Smooth muscle cell of the brain vasculature (primary cell): ENCODE measurements at places on chromosomes 5 and 9.

DNA sequence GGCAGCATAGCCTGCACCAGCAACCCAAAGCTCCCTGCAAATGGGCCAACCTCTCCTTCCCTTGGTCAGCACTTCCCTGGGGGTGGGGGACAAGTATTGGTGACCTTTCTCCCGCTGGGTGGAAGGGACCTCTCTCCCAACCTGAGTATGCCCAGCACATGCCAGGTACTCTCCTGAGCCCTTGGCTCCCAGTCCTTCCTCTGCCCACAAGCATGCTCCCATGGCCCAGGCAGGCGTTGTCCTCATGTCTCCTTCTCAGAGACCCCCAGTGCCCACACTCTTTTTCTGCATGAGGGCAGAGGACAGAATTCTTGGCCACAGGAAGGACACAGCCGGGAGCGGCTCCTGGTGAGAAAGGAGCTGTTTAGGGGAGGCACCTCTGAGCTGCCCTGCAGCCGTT lies 60.3 kb downstream of the PHF2 start:
- DNase-seq = no peak

DNA sequence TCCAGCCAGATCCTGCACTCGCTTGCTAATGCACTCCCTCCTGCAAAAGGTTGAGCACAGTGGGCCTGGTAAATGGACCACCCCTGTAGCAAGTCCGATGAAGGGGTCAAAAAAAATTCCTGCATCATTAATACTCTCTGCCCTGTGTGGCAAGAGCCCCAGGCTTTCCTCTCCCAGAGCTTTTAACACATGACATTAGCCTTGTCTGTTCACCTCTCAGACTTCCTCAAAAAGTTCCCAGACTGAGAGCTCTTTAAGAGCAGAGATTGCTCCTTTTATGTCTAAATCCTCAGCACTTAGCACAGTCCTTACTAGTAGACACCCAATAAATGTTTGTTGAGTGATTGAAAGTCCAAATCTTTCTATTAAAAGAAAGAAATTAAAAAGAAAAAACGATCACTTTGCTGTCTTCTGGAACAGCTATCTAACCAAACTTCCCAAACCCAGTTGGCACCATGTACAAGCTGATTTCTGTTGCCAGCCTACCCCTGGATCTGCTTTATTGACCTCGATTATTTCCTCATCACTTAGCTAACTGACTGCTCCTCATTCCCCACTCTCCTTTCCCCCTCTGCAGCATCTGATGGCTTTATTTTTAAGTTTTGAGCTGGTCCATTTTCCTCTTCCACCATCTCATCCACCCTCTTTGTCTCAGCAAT lies 209.8 kb downstream of the ENC1 start:
- no peak for DNase-seq

DNA sequence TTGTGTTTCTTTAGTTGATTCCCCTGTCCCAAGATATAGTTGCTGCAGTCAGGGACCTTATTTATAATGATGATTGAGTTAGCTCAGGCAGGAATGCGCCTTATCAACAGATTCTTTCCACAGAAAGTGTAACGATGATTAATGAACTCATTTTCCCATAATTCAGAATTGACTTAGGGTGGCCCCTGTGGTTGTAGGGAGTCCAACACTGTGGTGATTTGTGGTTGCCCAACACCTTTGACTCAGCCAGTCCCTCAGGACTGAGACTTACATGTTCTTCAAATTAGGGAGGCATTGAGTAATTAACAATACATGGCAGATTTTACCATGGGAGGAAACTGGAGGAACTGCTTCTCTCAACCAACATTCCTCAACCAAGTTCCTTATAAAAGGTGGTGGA lies 221.9 kb downstream of the GABRG2 start:
- no peak for DNase-seq

DNA sequence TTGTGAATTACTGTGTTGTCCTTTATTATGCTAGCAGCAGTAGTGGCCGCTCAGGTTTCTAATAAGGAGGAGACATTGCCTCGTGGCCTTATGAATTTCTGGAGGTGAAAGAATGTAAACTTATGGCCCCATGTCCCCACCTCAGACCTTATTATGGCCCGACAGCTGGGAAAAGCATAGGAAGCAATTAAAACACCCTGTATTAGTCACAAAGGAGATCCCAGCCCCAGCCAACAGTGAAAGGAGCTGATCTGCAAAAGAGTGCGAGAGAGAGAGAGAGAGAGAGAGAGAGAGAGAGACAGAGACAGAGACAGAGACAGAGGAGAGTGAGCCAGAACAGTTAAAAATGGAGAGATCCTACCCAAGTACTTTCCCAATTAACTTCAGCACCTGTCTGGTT lies 269.3 kb downstream of the DMRT2 start:
- no peak for DNase-seq

GRCh38 chr5:176697267-176697933 lies 50.1 kb downstream of the TSPAN17 start:
- no peak for DNase-seq

DNA sequence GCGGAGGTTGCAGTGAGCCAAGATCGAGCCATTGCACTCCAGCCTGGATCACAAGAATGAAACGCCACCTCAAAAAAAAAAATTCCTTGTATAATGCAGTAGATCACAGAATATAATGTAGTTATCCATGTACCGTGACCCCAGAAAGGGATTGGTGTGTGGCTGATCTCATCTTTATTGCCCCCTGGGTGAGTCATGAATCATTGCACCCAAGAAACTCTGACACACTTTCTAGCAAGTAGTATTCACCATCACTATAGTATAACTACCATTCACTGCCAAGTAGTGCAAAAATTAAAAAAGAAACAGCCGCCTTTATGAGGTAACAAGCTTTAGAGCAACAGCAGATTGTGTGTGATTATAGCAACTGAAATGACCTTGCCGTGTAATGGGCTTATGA lies 23.7 kb upstream of the ANKH start:
- DNase-seq = no peak

GRCh38 chr9:91611582-91611981 lies 187.9 kb upstream of the NFIL3 start:
- no peak for DNase-seq

- DNase-seq = no peak
These were observed 30.2 kb upstream of the GRHPR start for GRCh38 chr9:37392272-37392671.

GRCh38 chr5:16932401-16932800 lies 3.7 kb downstream of the MYO10 start:
- DNase-seq = no peak

DNA sequence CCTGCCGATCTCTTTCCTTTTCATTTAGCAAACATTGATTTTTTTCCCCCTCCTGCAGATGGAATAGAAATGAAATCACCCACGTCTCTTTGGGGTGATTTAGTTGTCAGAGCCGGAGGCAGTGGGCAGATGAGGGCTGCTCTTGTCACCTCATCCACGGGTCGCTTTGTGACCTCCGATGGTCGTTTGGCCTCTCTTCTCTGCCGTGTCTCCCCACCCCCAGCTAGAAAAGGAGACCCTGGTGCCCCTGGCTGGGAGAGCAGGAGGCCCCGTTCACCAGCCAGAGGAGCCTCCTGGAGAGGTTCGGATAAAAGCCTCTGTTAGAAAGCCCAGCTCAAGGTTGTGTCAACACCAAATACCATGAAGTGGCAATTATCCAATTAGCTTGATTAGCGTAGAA lies 21.6 kb upstream of the RXRA start:
- DNase-seq = no peak

- DNase-seq = no peak
These were observed 27.9 kb upstream of the CEMIP2 start for GRCh38 chr9:71796100-71796767.

- DNase-seq = no peak
These were observed 218.6 kb downstream of the SNX18 start for GRCh38 chr5:54736003-54736797.

DNA sequence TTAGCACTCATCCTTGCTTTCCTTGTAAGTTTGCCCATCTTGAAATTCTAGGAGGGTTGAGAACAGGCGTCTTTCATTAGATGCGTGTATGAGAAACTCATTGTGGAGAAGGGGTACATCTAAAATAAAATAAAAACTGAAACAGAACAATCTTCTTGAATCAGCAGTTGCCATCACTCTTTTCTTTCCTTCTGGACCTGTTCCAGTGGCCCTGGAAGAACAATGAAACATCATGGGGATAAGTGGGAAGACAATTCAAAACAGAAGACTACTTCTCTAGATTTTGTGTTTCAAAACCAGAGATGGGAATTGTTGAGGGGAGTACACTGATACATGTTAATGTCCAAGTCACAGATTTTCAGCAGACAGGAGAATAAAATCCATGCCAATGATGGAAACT lies 59.9 kb downstream of the SLC1A3 start:
- no peak for DNase-seq

DNA sequence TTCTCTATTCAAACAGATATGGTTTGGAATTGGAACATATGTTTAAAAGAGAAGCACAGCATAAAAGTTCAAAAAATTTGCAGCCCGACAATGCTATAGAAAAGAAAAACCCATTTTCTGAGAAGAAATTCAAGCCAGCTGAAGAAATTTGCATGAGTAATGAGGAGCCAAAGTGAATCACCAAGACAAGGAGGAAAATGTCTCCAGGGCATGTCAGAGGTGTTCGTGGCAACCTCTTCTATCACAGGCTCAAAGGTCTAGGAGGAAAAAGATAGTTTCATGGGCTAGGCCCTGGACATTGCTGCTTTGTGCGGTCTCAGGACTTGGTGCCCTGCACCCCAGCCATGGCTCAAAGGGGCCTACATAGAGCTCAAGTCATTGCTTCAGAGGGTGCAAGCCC lies 134.8 kb upstream of the ADAMTS16 start:
- no peak for DNase-seq

DNA sequence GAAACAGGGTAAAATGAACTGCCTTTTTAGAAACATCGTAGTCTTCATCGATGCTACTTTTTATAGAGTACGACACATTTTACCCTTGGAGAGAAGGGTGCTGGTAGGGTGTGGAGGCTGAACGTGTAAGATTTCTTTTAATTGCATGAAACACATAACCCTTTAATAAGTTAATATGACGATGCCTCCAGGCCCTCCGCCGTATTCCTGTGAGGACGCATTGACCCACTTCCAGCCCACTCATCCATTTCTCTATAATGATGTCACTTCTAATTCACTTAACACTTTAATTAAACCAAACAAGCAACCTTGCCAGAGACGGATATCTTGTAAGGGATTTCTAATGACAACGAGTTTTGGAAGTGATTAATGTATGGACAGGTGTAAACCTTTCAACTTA lies 158.7 kb downstream of the IRX2 start:
- DNase-seq = no peak

- peak; percentile 13 for DNase-seq
These were observed 1263.3 kb upstream of the CDH9 start for GRCh38 chr5:28301712-28302111.

DNA sequence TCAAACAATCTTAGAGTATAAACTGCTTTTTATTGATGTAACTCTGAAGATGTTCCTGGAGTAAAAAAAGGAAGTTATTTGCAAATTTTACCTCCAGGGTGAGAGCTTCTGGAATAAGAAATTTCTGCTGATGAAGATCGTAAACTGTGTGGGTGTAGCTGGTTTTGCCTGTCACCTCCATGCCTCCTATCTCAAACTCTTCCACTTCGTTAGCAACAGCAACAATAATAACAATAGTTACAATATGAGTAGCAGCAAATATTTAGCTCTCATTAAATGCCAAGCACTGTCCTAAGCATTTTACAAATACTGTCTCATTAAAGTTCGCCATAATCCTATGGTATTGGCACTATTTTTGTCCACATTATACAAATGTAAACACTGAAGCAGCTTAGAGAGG lies 57.9 kb downstream of the GCNT1 start:
- DNase-seq = no peak

DNA sequence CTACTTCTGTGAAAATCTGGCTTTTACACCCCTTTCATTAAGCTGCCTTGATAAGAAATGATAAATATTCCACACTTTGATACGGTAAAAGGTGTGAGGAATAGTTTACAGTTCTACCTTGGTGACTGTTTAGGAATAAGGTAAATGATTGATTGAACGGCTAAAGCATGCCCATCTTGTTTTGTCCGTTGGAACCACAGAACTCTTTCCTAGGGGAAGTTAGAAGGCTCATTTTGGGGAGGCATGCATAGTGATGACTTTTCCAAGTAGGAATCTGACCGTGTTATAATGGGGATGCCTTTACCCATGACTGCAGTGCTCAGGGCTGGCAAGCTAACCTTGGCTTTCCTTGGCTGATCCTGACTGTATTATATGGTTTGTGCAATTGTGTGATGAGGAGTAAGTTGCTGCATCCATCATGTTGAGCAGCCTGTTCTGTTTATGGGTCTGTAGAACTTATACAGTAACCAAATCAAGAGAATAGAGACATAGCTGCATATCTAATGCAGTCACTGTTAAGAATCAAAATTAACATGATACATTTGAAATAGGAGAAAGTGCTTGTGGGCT lies 24.5 kb downstream of the PCSK5 start:
- no peak for DNase-seq

- no peak for DNase-seq
These were observed 245.3 kb upstream of the WWC1 start for GRCh38 chr5:168046163-168046562.

- DNase-seq = no peak
These were observed 13.8 kb downstream of the GZMK start for GRCh38 chr5:55037890-55038289.

DNA sequence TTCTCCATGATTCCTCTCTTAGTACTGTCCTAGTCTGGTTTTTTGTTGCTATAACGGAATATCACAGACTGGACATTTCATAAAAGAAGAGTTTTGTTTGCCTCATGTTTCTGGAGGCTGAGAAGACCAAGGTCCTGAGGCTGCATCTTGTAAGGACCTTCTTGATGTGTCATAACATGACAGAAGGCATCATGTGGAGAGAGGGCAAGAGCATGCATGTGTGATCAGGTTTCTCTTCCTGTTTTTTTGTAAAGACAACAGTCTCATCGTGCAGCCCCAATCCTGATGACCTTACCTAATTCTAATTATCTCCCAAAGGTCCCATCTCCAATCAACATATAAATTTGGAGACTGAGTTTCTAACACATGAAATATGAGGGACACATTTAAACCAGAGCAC lies 108.4 kb downstream of the MSX2 start:
- no peak for DNase-seq

- DNase-seq = no peak
These were observed 28.5 kb downstream of the GLDC start for GRCh38 chr9:6616951-6617602.

DNA sequence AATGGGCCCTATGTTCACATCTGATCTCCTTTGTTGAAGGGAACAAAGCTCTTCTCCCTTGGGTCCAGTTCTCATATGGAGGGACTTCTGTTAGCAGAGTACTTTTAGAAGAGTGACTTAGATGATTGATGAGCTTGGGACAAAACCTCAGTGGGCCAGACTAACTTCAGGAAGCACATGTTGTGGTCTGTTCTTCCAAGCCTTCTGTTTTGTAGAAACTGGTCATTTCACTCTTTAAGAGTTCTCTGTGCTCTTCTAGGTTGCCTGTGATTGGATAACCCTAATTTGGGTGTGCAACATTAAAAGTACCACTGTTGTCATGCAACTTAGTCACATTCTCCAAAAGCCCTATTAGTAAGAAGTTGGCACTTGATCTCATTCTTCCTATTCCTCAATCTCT lies 183.5 kb upstream of the ACO1 start:
- no peak for DNase-seq
